ENCODE measurements at places on chromosomes 7 and 10.

GRCh38 chr7:7989616-7990440 is 21.2 kb downstream of the GLCCI1 start:
- DNase-seq, result no peak

- no peak for DNase-seq
Observed at GRCh38 chr10:6037422-6037821, 24.7 kb downstream of the IL2RA start.

GRCh38 chr10:71780156-71780555 is 6.8 kb upstream of the VSIR start:
- DNase-seq, result no peak

DNA sequence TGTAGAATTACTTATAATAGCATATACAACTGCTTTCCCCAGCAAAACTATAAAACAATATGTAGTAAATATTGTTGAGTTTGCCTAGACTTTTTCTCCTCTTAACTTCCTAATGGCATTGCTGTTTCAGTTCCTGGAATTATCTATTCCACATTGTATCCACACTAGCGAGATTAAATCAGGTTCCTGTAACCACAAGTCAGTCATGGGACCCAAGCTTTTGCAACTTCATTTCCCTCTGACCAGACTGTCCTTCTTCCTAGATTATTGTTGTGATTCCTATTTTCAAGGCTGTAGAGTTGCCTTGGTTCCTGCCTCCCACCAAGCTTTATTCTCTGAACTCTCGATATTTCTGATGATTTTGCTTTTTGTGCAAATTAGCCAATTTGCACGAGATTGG is 173.3 kb upstream of the ZNF804B start:
- no peak for DNase-seq

DNA sequence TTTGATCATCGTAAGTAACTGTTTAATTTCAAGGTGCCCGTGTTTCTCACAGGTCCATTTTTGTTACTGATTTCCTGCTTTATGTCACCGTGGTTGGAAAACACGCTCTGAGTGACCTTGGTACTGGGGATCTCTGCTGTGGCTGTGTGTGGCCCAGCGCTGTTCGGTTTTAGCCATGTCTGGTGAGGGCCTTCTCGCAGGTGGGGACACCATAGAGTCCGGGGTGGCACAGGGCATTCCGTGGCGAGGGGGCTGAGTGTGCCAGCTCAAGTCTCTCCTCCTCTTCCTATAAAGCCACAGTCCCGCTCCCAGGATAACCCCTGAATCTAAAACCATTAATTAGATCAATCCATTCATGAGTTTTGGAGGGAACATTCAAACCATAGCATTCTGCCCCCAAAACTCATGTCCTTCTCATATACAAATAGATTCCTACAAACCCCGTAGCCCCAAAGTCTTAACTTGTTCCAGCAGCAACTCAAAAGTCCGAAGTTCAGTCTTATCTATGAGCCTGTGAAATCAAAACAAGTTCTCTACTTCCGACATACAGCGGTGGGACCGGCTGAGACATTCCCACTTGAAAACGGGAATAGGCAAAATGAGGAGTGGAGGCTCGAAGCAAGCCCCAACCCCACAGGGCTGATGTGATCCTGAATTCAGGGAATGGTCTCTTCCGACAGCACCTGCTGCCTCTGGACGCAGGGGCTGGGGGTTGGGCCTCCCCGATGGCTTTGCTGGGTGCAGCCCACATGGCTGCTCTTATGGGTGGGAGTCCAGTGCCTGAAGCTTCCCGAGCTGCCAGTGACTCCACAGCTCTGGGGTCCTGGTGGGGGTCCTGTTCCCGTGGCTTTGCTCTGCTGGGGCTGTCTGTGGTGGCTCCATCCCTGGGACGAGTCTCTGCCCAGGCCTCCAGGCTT is 55.0 kb upstream of the NKX6-2 start:
- DNase-seq, result no peak

DNA sequence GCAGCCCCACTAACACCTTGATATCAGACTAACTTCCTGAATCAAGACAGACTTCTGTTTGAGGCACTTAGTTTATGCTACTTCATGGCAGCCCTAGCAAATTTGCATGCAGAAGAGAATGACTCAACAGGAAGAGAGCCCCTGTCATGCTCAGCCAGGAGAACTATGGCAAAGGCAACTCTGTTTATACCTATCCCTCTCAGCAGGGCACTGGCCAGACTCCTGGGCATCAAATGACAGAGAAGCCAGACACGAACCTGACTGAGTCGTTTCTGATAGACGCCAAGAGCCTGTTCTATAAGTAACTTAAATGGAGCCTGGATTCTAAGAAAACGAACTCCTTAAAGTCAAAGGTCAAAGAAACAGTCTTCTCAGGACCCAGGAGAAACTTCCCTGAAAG is 50.9 kb upstream of the UNC5B start:
- DNase-seq, result no peak

- DNase-seq, result no peak
Observed at GRCh38 chr7:138458576-138459412, 1.3 kb upstream of the TRIM24 start.

- DNase-seq, result peak; percentile 22
Observed at GRCh38 chr10:22712956-22713852, 1.2 kb downstream of the PIP4K2A start.

DNA sequence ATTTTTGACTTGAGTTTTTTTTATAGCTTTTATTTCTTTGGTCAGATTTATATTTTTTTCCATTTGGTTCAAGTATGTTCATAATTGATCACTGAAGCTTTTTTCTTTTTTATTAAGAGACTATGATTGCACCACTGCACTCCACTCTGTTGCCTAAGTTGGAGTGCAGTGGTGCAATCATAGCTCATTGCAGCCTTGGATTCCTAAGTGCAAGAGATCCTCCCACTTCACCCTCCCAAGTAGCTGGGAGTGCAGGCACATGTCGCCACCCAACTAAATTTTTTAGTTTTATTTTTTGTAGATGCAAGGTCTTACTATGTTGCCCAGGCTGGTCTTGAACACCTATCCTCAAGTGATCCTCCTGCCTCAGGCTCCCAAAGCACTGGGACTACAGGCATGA is 97.7 kb upstream of the KIF5B start:
- no peak for DNase-seq

- DNase-seq, result no peak
Observed at GRCh38 chr10:23319835-23320234, 24.8 kb downstream of the C10orf67 start.

GRCh38 chr7:140005754-140006503 is 56.8 kb downstream of the PARP12 start:
- peak; percentile 14 for DNase-seq

DNA sequence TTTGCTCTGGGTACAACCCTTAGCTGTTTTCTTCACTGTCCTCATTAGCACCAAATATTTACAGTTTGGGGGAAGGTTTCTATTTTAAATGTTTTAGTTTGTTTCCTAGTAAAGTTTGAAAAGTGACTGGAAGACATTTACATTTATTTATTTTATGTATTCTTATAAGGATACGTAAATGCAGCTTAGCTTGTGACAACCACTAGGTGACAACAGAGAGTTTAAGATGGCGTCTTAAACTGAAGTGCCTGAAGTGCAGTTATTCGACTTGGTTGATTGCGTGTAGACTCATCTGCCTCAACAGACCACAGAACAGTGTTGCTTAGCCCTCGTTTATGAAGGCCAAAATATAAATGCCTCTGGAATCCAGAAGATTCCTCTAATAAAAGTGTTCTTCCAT is 378.2 kb upstream of the MYO3A start:
- DNase-seq, result no peak

GRCh38 chr7:140314573-140315480 is 83.5 kb downstream of the SLC37A3 start:
- no peak for DNase-seq

- no peak for DNase-seq
Observed at GRCh38 chr7:104857458-104858425, 156.3 kb upstream of the KMT2E start.

- no peak for DNase-seq
Observed at GRCh38 chr7:91135703-91136430, 128.4 kb upstream of the FZD1 start.

- no peak for DNase-seq
Observed at GRCh38 chr10:61663466-61663865, 737 bp downstream of the CABCOCO1 start.

- DNase-seq, result no peak
Observed at GRCh38 chr10:121607310-121608055, 9.2 kb upstream of the FGFR2 start.

DNA sequence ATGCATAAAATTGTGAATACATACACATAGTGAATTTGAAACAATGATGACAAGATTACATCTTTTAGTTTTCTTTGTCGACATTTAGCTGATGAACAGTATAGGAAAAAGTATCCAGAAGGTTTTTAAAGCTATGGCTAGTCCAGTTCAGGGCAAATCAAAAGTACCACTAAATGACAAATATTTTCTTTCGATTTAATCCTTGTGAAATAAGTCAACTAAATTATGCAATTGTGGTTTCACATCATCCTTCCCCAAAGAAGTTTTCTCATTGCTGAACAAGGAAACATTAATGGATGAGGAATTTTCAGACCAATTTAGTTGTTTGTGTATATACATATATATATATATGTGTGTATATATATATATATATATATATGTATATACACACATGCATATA is 774.0 kb downstream of the DNAJB9 start:
- no peak for DNase-seq

- DNase-seq, result peak; percentile 79
Observed at GRCh38 chr7:77455321-77455720, 39.2 kb upstream of the GSAP start.

GRCh38 chr7:140677496-140677895 is 4.8 kb downstream of the ADCK2 start:
- no peak for DNase-seq

DNA sequence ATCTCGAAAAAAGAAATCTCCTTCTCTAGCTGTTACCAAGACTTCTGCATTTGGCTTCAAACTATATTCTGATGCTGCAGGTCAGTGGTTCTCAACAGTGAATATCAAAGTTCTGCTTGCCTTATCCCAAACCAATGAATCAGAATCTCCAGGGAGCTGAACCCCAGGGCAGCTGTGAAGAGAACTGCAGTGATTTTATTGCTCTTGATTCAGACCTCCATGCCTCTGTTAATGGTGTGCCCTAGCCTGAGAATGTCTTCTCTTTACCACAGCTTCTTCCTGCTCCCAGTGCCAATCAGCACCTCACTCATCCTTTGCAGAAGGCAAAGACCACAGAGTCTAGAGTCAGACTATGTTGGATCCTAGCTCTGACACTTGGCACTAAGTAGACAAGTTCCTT is 46.2 kb upstream of the MRLN start:
- DNase-seq, result no peak

GRCh38 chr7:140541176-140541512 is 61.8 kb upstream of the MKRN1 start:
- no peak for DNase-seq

DNA sequence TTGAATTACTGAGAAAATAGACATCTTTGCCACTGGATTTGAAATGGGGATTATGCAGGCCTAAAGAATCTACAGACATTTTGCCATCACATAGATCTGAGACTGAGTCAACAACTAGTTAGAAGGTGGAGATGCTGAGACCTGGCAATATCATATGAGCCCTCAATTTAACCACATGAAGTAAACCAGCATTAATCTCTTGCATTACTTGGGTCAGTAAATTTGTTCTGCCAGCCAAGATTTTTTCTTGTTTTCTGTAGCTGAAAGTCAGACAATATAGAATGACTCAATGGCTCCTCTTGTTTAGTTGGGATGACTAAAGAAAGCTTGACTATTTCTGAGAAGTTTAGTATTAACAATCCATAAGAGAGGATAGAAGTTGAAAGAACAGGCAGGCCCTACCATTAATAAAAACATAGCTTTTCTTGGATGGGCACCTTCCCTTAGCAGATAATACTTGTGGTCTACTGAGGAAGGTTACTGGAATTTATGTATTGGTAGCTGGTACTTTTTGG is 396.7 kb upstream of the SORCS1 start:
- peak; percentile 41 for DNase-seq

DNA sequence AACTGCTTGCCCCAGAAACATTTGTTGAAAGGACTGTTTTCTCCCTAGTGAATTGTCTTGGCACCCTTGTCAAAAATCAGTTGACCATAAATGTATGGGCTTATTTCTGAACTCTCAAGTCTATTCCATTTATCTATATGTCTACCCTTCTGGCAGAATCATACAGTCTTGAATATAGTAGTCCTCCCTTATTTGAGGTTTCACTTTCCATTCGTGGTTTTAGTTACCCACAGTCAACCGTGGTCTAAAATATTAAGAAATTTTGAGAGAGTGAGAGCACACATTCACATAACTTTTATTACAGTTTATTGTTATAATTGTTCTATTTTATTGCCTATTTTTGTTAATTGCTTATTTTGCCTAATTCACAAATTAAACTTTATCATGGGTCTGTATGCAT is 17.4 kb upstream of the CEP41 start:
- no peak for DNase-seq

DNA sequence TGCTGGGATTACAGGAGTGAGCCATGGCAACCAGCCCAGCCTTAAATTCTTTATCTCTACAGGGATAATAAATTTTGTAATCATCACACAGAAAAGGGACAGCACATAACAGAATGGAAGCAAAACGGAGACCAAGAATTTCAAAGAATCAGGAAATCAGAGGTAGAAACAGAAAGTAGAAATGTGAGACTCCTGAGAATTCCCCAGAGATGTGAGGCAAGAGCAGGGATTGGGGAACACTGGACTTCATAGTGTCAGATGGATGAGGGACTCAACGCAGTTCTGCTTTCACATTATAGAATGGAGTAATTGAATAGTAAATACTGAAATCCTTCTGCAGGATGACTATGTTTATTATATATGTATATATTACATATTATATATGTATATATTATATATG is 52.5 kb upstream of the MPP7 start:
- DNase-seq, result peak; percentile 20

- peak; percentile 28 for DNase-seq
Observed at GRCh38 chr7:25216837-25217236, 11.4 kb downstream of the NPVF start.

DNA sequence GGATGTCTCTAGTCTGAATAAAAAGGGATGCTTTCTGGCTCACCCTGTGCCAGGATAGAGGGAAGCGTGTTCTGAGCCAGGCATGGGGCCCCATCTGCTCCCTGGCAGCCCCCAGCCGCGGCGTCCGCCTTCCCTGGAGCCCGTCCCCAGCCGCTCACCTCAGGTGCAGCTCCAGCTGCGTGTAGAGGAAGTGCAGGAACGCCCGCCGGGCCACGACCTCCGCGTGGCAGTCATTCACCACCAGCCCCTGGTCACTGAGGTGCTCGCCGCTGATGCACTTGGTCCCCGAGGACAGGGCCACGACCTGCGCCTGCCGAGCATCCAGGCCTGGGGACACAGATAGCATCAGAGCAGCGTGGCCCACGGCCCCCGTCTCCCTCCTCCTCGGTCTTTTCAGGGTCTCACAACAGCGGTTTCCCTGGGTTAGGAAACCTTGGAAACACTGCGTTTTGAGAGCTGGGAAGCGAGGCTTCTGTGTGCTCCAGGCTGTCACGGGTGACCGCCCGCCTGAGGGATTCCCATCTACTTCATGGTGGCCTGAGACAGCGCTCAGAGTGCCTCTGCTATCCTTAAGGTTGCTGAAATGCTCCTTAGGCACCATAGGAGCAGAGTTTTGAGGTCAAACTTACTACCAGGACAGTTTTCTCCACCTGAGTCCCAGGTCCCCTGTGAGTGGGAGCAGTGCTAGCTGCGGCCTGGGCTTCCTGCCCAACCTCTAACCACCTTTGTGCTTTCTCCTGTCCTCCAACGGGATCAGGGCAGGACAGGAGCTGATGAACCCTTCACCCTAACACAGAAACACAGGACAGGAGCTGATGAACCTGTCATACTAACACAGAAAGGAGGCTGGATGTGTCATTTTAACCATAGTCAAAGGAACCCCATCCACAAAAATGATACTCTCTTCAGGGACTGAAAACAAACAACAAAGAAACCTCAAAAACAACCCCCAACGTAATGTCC is 186.1 kb downstream of the WDR37 start:
- no peak for DNase-seq

- no peak for DNase-seq
Observed at GRCh38 chr10:113610631-113611601, 52.9 kb downstream of the NRAP start.

Data from fibroblast of upper back skin (primary cell).